ENCODE measurements at places on chromosomes 11 and 22.

DNA sequence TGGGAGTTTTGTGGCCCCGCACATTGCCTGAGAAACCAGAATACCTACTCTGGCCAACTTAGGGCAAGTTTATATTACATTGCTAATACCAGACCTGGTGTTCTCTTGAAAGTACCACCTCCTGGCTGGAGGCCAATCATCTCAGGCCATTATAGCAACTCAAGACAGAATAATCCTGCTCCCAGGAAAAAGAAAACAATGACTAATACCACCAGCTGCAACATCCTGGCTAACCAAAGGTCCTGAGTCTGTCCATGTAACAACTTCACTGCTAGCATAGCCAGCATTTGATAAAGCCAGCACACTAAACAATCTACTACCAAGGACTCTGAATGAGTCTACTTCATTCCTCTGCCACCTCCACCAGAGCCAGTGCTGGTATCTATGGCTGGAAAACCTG lies 1298.7 kb upstream of the CNTN5 start:
- DNase-seq: no peak

GRCh38 chr22:35312198-35313059 lies 12.7 kb downstream of the TOM1 start:
- no peak for DNase-seq

DNA sequence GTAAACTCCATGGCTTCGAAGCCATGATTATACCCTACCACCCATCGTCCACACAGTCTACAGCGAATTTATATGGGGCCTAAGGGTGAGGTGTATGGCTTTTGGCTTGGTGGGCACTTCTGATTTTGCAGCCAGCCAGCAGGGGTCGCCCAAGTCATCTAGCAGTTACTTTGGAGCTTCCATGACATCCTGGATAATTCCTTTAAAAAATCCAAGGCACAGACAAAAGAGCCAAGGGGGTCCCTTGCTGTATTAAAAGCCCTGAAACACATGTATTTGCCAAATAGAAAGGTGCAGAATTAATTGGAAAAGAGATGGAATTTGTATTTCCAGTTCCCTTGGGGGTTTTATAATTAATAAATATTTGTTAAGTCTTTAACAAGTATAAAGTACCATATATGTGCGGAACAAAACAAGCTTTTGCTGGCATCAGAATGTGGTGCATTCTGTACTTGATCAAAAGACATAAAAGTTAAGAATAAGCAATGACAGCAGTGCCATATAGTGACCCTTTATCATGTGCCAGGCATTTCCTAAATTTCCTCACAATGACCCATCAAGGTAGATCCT lies 132.8 kb upstream of the PITPNB start:
- peak; percentile 81 for DNase-seq

- no peak for DNase-seq
Measured at GRCh38 chr22:46453006-46453828, 84.2 kb downstream of the CELSR1 start.

DNA sequence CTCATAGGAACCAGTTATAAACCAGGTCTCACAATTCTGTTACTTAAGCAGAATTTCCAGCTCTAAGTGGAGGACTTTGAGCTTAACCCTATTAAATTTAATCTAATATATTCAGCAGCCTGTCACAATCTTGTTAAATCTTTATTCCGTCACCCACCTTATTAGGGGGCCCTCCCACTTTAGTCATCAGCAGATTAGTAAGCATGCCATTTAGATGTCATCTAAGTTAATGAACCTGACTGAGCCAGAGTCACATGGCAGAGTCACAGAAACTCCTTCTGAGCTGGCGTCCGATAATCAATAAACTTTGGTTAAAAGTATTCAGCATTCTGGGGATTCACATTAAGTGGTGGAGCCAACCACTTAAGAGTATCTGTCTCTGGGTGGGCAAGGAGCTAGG lies 35.1 kb downstream of the TTC12 start:
- no peak for DNase-seq

DNA sequence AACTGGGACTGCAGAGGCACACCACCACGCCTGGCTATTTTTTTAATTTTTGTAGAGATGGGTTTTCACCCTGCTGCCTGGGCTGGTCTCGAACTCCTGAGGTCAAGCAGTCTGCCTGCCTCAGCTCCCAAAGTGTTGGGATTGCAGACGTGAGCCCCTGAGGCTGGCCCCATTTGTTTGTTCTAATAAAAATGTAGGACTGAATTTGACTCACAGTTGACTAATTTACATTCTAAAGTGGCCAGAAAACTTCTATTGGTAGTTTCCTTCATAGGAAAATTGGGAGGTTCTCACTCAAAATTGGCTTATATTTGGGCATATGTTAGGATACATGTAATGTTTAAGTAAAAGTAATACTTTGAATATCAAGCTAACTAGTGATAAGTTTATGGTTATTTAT lies 35.0 kb downstream of the PPFIA1 start:
- DNase-seq: no peak

GRCh38 chr11:118047749-118048148 lies 29.1 kb upstream of the TMPRSS4 start:
- DNase-seq: no peak

DNA sequence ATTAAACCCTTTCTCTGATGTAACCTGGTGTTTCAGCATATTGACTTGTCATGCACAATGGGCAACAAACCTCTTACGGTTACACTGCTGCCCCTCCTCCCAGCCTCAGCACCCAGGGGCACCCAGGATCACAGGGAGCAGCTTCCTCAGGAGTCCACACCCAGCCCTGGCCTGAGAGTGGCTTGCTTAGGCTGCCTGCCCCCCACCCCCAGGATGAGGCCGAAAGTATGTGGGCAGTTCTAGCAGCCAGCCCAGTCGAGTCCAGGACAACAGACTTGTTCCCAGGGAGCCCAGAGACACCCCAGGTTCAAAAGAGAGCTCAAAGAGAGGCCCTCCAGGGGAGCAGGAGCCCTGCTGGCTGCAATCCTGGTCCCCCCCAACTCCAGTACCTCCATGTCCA lies 108.1 kb upstream of the THY1 start:
- no peak for DNase-seq

DNA sequence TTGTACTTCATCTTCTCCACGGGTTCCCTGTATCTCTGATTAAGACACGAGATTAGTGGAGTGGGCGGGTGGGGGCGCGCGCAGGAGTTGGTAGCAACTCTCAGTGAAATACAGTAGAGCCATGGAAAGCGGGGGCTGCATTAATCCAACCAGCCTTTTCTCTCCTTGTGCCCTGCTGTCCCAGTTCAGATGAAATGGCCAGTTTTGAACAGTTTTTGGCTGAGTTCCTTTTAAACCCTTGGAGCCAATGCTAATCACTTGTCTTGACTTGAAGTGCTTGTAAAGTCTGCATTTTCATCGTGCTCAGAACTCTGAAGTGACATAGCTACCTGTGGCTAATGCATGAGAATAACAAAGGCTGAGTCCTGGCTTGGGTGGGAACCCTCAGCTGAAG lies 734 bp upstream of the TMEM123 start:
- DNase-seq: no peak

- no peak for DNase-seq
Measured at GRCh38 chr11:8593455-8593854, 573 bp downstream of the STK33 start.

DNA sequence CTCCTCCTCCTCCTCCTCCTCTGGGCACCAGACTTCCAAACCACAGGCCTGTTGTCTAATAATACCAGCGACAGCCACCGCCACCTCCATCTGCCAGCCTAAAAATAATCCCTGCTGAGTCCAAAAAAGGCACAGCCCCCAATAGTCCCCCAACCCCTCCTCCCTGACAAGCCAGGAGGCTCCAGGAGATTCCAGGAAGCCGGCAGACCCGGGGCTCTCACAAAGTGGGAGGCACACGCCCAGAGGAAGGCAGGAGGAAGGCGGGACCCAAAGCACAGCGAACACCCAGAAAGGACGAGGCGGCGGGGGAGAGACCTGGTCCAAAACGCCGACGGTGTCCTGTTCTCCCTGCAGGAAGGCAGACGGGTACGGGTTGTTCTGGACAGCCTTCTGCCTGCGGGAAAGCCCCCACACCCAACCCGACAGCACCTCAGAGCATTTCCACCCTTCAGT lies 5.9 kb downstream of the IGSF9B start:
- peak; percentile 65 for DNase-seq

- DNase-seq: no peak
Measured at GRCh38 chr11:134276396-134277182, 410 bp downstream of the GLB1L3 start.

GRCh38 chr22:31945971-31946680 lies 1.8 kb downstream of the YWHAH start:
- DNase-seq: no peak

DNA sequence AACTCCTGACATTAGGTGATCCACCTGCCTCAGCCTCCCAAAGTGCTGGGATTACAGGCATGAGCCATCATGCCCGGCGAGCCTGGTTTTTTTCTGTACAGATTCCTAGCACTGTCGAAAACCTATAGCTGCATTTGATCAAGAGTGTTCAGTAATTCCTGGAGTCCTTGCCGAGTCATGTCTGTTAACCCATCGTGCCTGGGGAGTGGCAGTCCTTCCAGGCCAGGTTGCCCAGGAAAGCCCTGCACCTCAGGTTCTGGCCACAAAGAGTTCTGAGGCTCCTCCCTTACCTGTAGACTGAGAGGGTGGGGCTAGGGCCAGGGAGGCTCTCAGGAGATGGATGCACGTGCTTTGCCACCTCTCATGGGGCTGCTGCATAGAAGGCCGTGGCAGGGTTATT lies 17.0 kb downstream of the YDJC start:
- DNase-seq: no peak

GRCh38 chr11:64474680-64475079 lies 115.7 kb downstream of the RPS6KA4 start:
- DNase-seq: no peak

- DNase-seq: peak; percentile 36
Measured at GRCh38 chr11:117597071-117597470, 199.9 kb downstream of the DSCAML1 start.

- no peak for DNase-seq
Measured at GRCh38 chr22:50178871-50179869, 6.5 kb upstream of the TRABD start.

DNA sequence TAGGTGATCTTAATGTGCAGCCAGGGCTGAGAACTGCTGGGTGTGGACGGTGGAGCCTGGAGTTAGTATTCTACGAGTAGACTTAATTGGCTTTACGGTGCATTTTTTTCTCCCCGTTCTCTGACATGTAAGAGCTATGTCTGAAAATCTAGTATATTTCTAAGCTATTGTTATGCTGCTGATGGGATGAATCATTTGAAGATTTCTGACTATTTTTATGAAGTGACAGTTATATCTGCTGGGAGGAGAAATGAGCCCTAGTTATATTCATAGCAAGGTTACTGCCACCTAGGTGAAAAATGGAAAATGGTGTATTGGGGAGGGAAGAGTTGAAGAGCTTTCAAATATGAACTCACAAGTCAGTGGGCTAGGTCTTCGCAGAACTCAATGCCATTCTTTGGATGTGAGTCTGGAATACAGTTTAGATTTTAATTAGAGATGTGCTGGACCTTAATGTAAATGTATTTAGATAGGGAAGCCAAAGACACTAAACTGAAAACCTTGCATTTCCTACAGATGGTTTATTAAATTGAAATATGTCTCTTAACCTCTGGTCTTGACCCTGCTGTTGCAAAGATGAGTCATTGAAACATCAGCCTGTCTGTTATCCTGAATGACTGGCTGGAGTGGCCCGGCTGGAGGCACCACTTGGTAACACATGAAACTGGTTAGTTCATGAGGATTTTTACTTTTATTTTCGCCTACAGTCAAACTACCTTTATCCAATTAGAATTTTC lies 293.7 kb downstream of the DDX10 start:
- DNase-seq: no peak

- peak; percentile 62 for DNase-seq
Measured at GRCh38 chr22:30606455-30607299, at the start of gene TCN2. Gene TCN2, plus strand, starts transcription at chr22:30607174. Its CDS starts 158 bp downstream, at chr22:30607332.

DNA sequence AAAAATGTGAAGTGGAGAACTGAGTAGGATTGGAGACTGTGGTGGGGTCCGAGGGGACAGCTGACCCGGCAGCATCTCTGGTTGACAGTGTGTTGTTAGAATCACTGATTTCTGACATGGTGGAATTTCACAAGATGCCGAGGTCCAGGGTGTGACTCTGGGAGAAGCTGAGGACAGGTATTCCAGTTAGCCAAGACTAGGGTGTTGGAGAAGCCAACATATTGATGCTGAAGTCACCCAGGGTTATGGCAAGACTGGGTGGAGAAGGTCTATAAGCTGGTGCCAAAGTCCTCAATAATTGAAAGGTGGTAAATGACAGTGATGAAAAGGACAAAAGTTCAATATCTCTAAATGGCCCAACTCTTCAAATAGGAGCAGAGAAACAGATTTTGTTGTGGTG lies 86.1 kb downstream of the ME3 start:
- no peak for DNase-seq

- peak; percentile 60 for DNase-seq
Measured at GRCh38 chr11:76919887-76920746, 59.4 kb downstream of the ACER3 start.

- no peak for DNase-seq
Measured at GRCh38 chr11:29448246-29448877, 568.5 kb downstream of the KCNA4 start.

GRCh38 chr11:13343931-13344717 lies 66.5 kb downstream of the BMAL1 start:
- DNase-seq: peak; percentile 20

DNA sequence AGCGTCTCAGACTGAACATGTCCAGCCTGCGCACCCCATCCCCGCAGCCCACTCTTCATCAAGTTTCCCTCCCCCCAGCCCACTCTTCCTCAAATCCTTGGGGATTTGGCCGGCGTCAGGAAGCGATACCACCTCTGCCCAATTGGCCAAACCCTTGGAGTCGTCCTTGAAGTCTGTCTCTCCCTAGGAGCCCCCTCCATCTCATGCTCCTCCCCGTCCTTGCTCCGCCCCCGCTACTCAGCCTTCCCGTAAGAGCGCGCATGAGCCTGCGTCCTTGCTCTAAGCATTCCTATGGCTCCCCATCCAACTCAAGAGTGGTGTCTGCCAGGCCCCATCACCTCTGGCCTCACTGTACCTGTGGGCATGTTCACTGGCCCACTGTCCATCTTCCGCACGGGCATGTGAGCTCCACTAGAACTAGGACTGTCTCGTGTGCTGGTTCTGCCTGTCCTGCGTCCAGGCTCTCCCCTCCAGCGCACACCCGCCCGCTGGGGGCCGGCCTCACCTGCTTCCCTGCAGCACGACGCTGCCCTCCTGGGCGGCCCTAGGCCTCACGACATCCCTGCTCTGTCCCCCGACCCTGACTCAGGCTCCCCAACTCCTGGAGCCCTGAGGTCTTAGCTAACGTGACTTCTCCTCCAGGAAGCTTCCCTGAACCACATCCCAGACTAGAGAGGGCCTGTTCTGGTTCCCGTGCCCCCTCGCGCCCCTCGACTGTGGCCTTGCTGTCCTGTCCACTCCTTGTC lies 30.5 kb upstream of the TTLL12 start:
- DNase-seq: no peak

GRCh38 chr11:19984048-19984742 lies 176.1 kb downstream of the DBX1 start:
- DNase-seq: no peak

- no peak for DNase-seq
Measured at GRCh38 chr11:90855531-90855930, 632.7 kb upstream of the CHORDC1 start.

- DNase-seq: no peak
Measured at GRCh38 chr22:44278243-44279068, 34.3 kb downstream of the SHISAL1 start.
